Stimulated activated CD8-positive, alpha-beta memory T cell treated with anti-CD3 and anti-CD28 coated beads, Interleukin-4, amount 100 ng/mL, for 48 hours (primary cell): ENCODE measurements at places on chromosomes 16 and 17.
A peak's percentile ranks its signal among the peaks of the same experiment; 100 is the strongest.

DNA sequence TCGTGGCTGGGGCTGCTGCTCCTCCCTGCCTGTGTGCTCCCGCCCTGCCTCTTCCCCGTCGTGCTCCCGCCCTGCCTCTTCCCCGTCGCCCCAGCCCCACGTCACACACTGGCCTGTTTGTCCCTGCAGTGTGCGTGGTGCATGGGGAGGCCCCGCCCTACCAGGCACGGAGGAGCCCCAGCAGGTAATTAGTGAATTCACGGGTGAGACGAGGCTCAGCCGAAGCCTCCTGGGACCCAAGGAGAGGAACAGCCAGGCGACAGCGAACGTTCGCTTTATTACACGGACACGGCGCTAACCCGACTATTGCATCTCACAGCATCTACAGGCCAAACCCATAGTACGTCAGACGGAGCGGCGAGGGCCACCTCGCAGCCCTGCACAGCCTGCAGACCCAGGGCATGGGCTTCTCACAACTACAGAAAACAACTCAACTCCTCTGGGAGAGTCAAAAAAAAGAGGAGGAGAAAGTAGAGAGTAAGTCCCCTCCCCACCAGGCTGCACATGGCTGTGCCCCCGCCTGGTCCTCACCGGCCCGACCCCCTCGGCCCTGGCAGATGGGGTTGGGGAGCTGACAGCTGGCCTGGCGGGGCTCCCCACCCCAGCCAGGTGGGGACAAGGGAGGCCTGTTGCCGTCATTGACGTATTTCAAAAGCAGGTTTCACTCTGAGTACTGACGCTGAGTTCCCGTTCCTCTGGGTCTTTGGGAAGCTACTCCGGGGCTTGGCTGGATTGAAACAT lies 4.3 kb upstream of the PABPN1L start:
- DNase-seq = no peak

DNA sequence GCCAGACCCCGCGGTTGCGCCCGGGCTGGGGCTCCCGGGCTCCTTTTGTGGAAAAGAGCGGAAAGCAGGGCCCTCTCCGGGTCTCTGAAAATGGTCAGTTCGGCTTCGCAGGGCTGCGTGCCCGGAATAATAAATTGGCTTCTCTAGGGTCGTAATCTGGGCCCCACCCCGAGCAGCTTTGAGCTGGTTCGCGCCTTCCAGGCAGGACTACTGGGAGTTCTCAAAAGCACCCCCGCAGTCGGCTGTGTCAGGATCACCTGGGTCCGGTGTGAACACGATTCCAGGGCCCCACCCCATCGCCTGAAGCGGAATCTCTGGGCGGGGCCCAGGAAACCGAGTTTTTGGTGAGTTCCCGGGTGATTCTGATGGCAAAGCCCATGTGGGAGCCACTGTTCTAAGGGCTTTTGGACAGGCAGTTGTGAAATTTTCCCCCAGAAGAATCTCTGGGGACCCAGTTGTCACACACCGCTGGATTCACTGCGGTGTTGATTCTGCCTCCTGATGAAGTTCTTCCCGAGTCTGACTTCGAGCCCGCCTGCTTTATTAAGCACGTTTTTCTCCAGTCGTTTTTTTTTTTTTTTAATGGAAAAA lies 77.0 kb downstream of the MRC2 start:
- DNase-seq = no peak

GRCh38 chr17:9671559-9671958 lies 26.2 kb downstream of the USP43 start:
- no peak for DNase-seq

DNA sequence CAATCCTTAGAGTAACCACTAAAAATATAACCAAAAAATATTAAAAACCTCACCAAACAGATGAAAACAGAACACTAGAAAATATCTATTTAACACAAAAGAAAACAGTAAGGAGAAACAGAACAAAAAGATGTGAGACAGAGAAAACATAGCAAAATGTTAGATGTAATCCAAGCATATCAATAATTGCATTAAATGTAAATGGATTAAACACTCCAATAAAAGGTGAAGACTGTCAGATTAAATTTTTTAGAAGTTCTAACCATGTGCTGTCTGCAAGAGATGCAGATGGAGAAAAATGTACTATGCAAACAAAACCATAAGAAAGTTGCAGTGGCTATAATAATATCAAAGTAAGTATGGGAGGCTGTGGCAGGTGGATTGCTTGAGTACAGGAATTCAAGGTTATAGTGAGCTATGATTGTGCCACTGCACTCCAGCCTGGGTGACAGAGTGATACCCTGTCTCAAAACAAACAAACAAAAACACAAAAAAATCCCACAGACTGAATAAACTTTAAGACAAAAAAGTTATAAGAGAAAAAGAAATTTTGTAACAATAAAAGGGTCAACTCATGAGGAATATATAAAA lies 53.9 kb downstream of the ADCY9 start:
- no peak for DNase-seq

GRCh38 chr17:73548620-73549311 lies 95.5 kb downstream of the SDK2 start:
- DNase-seq = no peak

GRCh38 chr16:85250147-85250463 lies 137.8 kb upstream of the CIBAR2 start:
- no peak for DNase-seq

GRCh38 chr17:76123749-76124581 lies 17.1 kb downstream of the FOXJ1 start:
- no peak for DNase-seq

DNA sequence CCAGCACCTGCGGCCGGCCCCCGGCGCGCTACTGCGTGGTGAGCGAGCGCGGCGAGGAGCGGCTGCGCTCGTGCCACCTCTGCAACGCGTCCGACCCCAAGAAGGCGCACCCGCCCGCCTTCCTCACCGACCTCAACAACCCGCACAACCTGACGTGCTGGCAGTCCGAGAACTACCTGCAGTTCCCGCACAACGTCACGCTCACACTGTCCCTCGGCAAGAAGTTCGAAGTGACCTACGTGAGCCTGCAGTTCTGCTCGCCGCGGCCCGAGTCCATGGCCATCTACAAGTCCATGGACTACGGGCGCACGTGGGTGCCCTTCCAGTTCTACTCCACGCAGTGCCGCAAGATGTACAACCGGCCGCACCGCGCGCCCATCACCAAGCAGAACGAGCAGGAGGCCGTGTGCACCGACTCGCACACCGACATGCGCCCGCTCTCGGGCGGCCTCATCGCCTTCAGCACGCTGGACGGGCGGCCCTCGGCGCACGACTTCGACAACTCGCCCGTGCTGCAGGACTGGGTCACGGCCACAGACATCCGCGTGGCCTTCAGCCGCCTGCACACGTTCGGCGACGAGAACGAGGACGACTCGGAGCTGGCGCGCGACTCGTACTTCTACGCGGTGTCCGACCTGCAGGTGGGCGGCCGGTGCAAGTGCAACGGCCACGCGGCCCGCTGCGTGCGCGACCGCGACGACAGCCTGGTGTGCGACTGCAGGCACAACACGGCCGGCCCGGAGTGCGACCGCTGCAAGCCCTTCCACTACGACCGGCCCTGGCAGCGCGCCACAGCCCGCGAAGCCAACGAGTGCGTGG lies 1.5 kb downstream of the NTN1 start:
- DNase-seq = peak; percentile 35

DNA sequence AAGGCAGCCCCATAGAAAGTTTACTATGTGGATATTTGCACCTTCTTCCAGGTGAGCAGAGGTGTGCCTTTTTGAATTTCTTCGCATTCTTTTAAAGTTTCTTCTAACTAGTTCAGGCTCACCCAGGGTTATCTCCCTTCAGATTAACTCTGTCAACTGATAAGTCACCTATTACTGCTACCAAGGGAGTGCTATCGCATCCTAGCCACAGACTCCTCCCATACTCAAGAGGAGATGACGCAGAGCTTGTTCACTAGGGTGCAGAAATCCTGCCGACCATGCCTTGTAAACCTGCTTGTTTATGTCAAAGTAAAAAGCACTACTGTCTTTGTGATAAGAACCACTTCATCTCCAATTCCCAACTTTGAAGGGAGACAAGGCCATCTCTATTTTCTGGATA lies 390.1 kb downstream of the RBFOX1 start:
- no peak for DNase-seq
